ENCODE measurements at places on chromosomes 1 and 21. TPM values are rescaled to one million over a fixed set of nuclear protein-coding genes. Genes with fewer than 3 reads are reported as not detected.

DNA sequence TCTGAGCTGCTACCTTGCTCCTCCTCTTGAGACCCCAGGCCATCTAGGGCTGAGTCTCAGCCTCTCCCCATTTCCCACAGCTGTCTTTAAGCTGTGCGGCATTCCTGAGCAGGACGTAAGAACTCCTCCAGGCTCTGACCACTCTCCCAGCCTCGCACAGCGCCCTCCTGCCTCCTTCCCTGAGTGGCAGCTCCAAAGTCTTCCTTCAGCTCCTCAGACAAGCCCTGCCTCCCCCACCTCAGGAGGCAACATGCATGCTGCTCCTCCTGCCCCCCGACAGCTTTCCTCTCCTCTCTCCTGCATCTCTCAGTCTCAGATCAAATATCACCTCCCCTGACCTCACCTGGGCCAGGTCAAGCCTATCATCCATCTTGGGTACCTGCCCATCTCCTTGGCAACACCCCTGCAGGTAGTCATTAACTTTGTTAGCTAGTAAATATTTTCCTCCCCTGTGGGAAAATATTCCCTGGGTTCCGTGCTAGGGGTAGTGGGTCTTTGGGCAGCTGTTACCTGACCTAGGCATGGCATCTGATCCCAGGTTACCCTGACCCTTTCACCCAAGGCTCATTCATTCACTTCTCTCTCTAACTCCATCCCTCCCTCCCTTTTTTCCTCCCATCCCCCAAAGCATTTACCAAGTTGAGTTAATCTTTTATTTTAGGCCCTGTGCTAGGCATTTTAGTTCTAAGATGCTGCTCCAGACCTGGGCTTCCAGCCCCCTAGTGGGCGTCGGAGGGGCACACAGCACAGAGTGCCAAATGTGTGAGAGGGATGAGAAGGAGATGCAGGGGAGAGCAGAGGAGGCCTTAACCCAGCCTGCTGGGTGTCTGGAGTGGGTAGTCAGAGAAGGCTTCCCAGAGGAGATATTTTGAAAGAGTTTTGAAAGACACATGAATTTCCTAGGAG lies 419.9 kb downstream of the PTPRU start:
- H3K4me3 ChIP-seq = no peak overlapping the region
- no peak for DNase-seq
- no peaks in the 10 kb centered on the region for H3K4me1 ChIP-seq
- H3K27ac ChIP-seq = no peak overlapping the region
- H3K27me3 ChIP-seq = no peaks in the 10 kb centered on the region

DNA sequence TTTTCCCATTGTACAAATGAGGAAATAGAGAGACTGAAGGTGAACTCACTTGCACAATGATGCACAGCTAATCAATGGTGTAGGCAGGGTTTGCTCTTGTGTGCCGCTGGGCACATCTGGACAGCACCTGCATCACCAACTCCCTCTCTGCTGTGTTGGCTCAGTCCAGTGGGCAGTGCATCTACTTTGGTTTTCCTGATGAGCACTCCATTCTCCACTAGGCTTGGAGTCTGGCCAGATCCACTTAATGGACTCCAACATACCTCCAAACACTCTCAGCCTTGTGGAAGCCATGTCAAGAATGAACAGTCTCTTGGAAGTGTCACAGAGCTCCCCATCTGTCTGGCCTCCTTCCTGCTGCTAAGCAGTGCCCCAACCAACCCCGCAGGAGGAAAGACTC lies 152.2 kb downstream of the HIVEP3 start:
- no peak overlapping the region for H3K4me3 ChIP-seq
- no peak for DNase-seq
- no peaks in the 10 kb centered on the region for H3K36me3 ChIP-seq
- peaks cover 4% of the 10 kb centered on the region for H3K4me1 ChIP-seq
- H3K27ac ChIP-seq = no peak overlapping the region

DNA sequence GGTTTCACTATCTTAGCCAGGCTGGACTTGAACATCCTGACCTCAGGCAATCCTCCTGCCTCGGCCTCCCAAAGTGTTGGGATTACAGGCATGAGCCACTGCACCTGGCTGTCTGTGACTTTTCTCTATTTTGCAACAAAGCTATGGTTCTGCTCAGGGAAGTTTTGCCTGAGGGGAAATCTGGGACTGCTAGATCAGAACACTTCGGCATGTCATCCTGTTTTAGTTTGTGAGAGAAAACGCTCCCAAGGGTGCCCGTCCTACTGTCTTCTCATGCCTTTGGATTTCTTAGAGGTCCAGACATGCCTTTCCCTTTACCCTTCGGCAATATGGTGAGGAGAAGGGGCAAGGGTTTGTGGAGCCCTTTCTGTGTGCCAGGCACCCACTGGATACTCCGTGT lies 5.6 kb upstream of the CORT start:
- no peak overlapping the region for H3K4me3 ChIP-seq
- H3K27ac ChIP-seq = no peak overlapping the region
- no peaks in the 10 kb centered on the region for H3K4me1 ChIP-seq
- H3K27me3 ChIP-seq = no peaks in the 10 kb centered on the region

DNA sequence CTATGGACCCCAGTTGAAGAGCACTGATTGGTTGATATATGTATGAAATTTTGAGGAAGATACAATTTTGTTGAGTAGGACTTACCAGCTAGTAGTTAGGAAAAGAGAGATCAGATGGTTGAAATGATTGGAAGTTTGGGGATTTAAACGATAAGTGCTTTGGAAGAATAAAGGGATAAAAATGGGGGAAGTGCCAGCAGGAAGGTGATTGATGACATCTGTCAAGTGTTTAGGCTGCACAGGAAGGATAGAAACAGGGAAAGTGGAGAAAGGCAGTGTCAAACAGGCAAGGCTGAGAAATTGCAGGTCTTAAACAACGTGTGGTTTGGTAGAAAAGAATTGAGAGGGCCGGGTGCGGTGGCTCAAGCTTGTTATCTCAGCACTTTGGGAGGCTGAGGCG lies 22.3 kb downstream of the PDC start:
- no peak for DNase-seq
- H3K4me3 ChIP-seq = no peak overlapping the region
- peaks cover 4% of the 10 kb centered on the region for H3K36me3 ChIP-seq
- H3K27me3 ChIP-seq = no peaks in the 10 kb centered on the region
- H3K27ac ChIP-seq = no peak overlapping the region

GRCh38 chr1:99218999-99219398 lies 45.3 kb upstream of the PLPPR4 start:
- H3K4me1 ChIP-seq = no peaks in the 10 kb centered on the region
- DNase-seq = no peak
- no peak overlapping the region for H3K4me3 ChIP-seq
- H3K27ac ChIP-seq = no peak overlapping the region

DNA sequence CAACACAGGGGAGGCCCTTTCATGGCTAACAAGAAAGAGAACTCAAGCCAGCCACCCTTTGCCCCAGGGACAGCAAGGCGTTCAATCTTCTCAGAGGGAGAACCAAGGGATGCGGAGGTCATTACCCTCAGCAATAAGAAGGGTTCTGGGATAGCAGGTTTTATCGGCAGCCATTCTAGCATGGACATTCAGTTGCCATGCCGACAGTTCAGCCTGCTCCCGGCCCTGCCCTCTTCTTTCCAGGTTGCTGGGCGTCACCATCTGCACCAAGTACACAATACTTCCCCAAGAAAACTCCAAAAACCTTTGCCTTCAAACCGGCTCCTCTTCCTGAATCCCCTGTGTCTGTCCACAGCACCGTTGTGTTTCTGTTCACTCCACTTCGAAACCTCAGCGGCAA lies 47.1 kb downstream of the SYT2 start:
- H3K27ac ChIP-seq = no peak overlapping the region
- H3K4me3 ChIP-seq = no peak overlapping the region
- no peaks in the 10 kb centered on the region for H3K4me1 ChIP-seq
- H3K27me3 ChIP-seq = no peaks in the 10 kb centered on the region
- no peaks in the 10 kb centered on the region for H3K36me3 ChIP-seq

DNA sequence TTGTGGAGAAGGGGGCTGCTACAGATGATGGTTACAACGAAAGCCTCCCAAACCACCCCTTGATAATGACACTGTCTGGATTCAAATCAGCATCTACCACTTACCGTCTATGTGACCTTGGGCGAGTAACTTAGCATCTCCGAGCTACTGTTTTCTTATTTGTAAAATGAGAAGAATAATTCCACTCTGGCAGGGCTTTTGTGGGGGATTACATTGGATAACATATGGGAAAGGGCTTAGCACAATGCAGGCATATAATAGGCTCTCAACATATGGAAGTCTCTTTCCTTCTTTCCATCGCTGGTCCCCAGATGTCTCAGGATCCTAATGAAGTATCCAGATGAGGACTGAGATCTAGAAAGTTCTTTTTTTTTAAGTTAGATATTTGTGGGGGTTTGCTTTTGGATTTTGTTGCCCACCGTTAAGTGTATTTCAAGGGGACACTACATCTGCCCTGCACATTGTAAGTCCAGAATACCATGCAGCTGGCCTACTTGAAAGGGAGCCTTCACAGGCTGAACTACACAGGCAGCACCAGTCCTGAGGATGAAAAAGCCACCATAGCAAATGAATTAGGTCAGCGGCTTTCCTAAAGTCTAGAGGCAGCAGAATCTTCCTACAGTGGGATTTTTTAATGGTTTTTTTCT lies 172.2 kb upstream of the IRF2BP2 start:
- no peak overlapping the region for H3K4me3 ChIP-seq
- DNase-seq = no peak
- no peak overlapping the region for H3K27ac ChIP-seq
- H3K27me3 ChIP-seq = no peaks in the 10 kb centered on the region
- H3K4me1 ChIP-seq = no peaks in the 10 kb centered on the region

The OR2T11 gene
- not detected for total RNA-seq

- no peak for DNase-seq
- H3K27ac ChIP-seq = no peak overlapping the region
- no peak overlapping the region for H3K4me3 ChIP-seq
- H3K27me3 ChIP-seq = no peaks in the 10 kb centered on the region
- peaks cover 32% of the 10 kb centered on the region for H3K4me1 ChIP-seq
Observed at GRCh38 chr1:40780678-40781607, 2.6 kb upstream of the KCNQ4 start.

The HES2 gene
- total RNA-seq = not detected

DNA sequence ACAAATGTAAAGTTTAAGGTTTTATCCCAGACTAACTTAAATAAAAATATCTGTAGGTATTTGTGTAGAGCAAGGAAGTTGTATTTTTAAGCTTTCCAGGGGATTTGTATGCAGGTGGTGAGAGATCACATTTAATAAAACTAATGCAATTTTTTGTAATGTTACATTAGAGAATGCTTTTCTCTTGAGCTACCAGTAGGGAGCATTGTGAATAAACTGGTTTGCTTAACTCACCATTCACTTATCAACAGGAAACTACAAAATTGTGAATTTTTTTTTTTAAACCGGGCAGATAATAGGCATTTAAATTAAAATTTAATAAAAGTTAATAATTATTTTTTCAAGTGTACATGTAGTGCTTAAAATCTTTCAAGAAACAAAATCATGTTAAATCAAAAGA lies 78.6 kb downstream of the IVNS1ABP start:
- no peaks in the 10 kb centered on the region for H3K27me3 ChIP-seq
- no peak overlapping the region for H3K4me3 ChIP-seq
- DNase-seq = no peak
- no peaks in the 10 kb centered on the region for H3K4me1 ChIP-seq
- H3K27ac ChIP-seq = no peak overlapping the region
- no peaks in the 10 kb centered on the region for H3K36me3 ChIP-seq

The IL22RA1 gene
- total RNA-seq = 0.14 TPM

The OR6Y1 gene
- total RNA-seq = not detected

The FCRL1 gene
- not detected for total RNA-seq

The EXTL1 gene
- 1.6 TPM for total RNA-seq

DNA sequence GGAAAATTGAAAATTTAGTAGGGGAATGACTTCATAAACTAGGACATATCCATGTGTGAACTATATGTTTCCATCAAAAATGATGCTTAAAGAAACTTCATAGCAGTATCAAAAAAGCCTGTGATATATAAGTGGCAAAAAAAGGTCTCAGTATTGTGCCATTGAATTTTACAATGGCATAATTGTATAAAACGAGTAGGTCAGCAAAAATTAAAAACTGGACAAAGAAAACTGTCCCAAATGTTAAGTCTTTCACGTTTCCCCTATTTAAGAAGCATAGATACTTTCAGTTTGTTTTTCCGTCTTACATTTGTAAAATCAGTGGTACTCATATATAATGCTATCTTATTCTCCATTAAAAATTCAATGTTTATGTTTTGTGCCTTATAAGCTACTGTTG lies 43.2 kb downstream of the LRRC8B start:
- H3K36me3 ChIP-seq = no peaks in the 10 kb centered on the region
- H3K27ac ChIP-seq = no peak overlapping the region
- no peak for DNase-seq
- H3K4me3 ChIP-seq = no peak overlapping the region

DNA sequence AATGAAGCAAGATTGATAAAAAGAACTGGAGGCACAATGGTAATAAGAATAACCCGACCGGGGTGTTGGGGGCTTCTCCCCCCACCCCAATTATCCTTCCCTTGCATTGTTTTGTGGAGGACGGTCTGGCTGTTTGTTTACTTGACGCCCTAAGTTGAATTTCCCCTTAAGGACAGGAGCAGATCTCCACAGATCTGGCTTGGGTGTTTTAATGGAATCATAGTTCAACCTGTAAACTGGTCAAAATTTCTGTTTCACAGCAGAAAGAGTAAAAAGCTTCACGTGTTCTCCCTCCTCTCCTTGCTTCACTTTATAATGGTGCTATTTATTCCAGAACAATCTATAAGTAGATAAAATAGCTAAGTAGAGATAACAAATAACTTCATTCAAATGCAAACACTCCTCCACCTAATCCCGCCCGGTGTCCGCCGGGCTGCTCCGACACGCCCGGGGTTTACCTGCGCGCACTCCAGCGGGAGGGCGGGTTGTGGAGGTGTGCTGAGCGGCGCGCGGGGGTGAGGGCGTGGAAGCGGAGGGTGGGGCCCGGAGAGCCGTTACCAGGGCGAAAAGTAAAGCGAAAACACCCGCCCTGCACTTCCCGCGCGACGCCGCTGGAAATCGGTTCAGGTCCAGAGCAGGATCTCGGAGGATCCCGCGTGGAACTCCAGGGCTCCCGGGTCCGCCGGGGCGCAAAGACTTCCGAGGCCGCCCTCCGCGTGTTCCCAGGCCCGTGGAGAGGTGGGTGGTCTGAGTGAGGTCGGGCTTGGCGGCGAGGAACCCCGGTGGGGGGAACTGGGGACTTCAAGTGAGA lies 2.0 kb upstream of the ATF3 start:
- H3K27ac ChIP-seq = peak overlapping the region; percentile 51
- peaks cover 40% of the 10 kb centered on the region for H3K4me1 ChIP-seq
- no peak for DNase-seq
- H3K4me3 ChIP-seq = peak overlapping the region; percentile 91

The TBX19 gene
- 9.9 TPM for total RNA-seq

The ALPL gene
- 3.7 TPM for total RNA-seq

All from thoracic aorta (tissue), 2 donors.